ELF-1 (cell line): ENCODE measurements at places on chromosomes 6 and 20.

DNA sequence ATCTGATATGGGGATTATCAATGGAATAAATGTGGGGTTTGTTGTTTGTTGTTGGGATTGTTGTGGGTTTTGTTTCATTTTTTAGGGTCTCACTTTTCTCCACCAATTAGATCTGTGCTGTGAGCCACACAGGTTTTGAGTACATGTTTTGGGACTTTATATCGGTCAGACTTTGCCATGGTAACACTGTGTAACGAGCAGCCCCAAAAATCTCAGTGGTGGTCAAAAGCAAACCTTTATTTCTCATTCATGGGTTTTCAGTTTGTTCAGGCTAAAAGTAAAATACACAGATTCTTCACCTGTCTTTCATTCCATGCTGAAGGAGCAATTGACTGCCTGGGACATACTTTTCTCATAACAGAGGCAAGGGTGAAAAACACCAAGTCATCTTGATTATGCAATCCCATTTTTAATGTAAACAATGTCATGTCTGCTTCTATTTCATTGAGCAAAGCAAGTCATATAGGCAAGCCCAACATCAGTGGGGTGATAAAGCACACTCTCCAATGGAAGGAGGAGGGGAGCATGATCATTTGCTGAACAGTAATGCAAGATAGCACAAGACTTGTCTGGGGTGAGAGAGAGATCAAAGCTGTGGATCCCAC lies 101.1 kb upstream of the PLCB4 start:
- no peak for DNase-seq

- DNase-seq, result no peak
Measured at GRCh38 chr20:25275813-25276532, 28.1 kb downstream of the PYGB start.

DNA sequence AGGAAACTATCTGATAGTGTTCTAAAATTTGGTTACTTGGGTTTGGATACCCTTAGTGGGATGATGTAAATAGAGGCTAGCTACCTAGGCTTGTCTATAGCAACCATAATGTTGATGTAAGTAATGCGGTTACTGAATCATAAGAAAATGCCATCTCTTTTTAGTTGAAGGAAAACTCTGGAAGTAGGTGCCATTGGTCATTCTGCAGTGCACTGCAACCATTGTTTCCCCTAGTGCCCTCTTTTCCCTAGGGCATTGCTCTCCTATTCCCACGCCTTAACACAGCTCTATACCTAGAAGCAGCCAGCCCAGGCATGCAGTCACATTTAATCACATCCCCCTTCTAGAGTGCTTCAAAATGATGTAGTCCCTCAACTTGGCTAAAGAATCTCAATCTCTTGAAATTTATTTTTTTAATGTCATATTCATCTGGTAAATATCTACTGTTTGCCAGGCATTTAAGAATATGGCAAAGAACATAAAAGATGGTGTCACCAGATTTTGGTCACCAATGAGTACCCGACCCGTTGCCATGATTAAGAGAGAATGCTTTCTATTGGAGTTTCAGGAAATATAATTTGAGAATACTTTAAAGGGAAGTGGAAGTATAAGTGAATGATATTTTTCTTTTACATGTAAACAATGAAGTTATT lies 10.4 kb downstream of the LOC128125822 start:
- no peak for DNase-seq

- no peak for DNase-seq
Measured at GRCh38 chr6:88445188-88445965, 279.2 kb upstream of the CNR1 start.

- peak; percentile 40 for DNase-seq
Measured at GRCh38 chr6:149723771-149724417, 6.0 kb upstream of the LATS1 start.

DNA sequence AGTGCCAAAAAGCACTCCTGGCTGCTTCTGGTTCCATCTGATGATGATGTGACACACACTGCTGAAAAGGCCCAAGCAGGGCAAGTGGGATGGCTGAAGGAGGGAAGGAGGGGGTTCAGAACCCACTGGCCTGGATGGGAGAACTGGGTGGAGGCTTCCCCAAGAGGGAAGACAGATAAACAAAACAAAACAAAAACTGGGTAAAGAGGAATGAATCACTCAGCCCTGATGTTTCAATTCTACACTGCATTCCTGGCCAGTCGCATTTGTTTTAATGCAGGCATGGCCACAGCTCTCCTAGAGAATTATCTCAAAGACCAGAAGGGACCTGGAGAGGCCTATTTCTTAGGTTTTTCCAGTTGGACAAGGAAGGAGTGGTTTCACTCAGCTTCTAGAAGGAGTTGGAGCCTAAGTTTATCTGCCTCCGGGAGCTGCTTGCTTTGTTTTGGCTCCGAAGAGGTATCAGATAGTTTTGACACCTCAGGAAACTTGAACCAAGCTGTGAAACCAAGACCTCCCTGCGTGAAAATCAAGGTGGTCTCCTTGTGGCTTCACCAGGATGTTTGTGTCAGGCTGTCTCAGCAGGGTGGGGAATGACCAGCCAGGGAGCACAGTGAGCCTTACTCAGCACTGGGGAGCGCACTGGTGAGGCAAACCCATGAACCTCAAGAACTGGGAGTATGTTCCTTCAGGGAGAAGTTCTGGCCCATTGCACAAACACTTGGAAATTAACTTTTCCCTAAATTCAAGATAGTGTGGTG lies 16.1 kb downstream of the TTPAL start:
- no peak for DNase-seq

GRCh38 chr6:26223650-26224546 lies 136.7 kb downstream of the HFE start:
- DNase-seq, result peak; percentile 89

GRCh38 chr6:4162370-4162769 lies 27.0 kb upstream of the ECI2 start:
- DNase-seq, result no peak

- DNase-seq, result no peak
Measured at GRCh38 chr6:44522871-44523270, 135.4 kb downstream of the CDC5L start.

GRCh38 chr6:6806844-6807518 lies 218.5 kb downstream of the LY86 start:
- no peak for DNase-seq

DNA sequence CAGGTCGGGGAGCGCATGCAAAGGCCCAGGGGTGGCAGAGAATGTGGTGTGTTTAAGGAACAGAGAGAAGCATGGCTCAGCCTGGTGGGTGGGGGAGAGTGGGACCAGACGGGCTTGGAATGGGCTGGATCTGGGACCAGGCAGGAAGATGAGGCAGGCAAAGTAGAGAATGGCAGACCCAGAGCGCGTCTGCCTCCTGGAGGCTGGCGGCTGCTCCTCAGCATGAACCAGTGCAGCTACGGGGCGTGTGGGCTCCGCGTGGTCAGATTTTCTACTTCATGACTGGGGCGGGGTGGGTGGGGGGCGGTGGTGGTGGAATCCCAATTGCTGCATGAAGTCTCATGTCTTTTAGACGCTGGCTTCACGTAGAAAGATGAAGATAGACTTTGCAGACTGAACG lies 135.6 kb downstream of the TFAP2C start:
- peak; percentile 33 for DNase-seq

DNA sequence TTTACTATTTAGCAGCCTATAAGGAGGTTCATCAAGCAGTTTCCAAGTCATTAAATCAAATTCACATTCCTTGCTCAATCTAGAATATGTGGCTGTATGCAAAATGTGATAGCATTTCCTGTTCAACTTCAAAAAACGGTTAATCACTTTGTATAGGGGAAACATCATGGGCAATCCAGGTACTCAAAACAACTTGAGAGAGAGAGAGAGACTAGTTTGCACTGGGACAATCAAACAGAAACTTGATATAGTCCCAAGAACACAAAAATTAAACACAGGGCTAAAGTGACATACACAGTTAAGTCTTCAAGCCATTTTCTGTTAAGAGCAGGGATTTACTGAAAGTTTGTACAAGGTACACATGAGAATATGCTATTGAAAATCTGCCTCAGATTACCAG lies 7.4 kb downstream of the CPNE1 start:
- no peak for DNase-seq

GRCh38 chr6:133779916-133780695 lies 108.8 kb upstream of the TCF21 start:
- DNase-seq, result no peak

- peak; percentile 32 for DNase-seq
Measured at GRCh38 chr6:126033696-126034095, 47.4 kb downstream of the TRMT11 start.

DNA sequence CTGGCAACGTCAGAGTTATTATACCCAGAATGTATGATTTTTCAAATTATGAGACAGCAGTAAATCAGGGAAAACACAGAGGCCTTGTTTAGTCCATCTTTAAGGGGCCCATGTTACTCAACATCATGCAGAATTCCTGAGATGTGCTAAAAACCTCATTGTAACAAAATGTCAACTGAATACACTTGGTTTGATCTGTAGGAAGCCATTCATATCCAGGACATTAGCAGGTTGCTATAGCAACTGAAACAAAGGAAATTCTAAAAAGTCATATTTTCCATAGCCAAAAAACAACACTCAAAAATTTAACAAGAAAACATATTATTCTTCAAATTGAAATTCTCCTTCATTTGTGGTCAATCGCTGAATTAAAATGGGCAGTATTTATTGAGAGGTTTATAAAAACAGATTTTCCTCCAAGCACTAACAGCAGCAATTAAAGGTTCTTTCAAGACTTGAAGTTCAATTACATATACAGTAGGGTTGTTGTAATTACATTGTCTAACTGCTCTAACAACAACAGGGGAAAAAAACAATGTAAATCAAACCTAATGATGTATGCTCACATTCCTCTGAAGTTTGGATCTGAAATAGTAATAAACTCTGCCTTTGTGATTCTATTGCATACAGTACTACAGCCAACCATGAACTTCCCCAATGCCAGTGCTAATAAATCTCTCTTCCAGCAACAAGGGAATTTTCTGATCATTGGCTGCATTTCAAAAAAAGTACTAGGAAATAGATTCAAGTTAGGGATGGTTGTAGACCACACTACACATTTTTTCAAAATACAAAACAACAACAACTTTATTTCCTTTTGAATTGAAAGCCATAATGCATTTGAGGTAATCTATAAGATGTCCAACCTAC lies 34.9 kb downstream of the COL12A1 start:
- no peak for DNase-seq

DNA sequence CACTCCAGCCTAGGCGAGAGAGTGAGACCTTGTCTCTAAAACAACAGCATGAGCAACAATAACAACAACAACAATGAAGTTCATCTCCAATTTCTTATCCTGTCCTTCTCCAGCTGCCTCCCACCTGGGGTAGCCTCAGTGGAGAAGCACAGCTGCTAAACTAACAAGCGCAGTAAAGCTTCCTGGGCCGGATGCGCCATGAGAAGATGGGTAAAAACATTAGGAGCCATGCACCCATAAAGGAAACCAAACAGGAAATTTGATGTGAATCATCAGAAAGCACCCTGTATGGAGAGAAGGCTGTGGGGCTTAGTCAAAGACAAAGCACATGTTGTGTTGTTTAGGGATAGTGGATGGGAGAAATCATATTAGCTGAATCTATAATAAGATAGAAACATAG lies 61.1 kb upstream of the CCN6 start:
- DNase-seq, result no peak

DNA sequence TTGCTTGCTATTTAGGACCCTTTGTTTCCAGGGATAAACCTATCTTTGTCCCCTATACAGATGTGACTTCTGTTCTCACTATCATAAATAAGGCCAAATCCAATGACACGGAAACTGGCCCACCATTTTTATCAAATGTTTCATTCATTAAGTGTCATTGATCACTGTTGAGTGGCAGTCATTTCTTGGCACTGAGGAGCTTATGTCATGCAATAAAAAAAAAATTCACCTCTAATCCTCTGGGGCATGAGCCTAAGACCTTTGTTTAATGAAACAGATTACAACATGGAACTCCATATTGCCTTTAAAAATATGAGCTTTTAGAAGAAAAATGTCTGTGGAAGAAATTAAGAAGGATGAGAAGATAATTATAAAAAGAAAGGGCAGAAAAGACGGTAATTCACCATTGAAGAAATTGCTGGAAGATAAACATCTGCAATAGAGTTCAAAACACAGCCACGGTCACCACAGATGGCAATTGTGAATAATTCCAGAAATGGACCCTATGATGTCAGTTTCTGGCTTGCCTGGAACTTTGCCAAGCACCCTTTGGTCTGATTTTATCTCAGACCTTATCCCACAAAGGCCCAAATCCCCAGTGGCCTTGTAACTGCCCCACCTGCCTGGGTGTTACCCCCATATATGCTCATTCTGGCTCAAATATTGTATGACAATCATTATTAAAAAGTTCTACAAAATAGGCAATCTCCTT lies 91.1 kb downstream of the DST start:
- no peak for DNase-seq

DNA sequence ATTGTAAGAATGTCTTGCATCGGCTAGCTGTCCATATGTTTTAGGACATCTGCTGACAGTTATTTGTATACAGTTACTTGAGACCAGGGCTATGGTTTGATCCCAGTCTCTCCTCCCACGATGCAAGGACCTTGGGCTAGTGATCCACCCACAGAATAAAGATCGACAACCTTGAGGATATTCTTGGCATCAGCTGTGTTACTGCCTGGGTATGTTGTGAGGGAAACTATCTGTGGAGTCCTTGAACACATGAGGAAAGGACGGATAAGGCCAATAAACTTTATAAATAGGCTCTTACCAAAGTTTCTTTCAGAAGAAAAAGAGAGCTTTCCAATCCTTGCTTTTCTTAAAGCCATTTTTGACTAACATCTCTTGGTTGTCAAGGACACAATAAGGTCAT lies 70.8 kb upstream of the HEY2 start:
- DNase-seq, result no peak

DNA sequence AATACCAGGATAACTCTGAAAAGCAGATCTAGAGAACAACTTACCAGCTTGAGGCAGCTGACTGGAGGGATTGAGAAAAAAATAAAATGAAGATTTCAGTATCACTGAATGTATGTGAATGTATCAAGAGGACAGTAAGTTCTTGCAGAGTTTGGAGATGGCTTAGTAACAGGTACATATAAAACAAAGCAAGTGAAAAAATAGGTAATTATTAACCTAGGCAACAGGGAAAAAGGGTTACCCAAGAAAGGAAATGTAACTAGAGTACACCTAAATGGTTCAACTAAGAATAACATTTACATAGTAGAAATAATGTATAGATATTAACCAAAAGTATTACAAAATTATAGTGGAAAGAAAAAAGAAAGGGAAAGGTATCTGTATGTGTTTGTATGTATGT lies 67.3 kb downstream of the NRSN1 start:
- DNase-seq, result no peak

DNA sequence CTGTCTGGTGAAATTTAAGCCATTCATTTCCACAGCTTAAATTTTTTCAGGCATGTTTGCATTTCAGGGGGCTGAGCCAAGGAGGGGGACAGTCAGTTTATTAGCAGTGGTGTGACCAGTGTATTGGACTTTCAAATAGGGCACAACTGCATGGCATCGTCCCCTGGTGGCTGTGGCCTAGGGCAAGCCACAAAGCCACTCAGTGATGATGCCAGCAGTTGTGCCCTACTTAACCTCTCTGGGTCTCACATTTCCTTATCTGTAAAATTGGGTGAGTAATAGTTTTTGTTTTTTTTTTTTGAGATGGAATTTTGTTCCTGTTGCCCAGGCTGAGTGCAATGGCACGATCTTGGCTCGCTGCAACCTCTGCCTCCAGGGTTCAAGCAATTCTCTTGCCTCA lies 48.0 kb downstream of the CDC5L start:
- no peak for DNase-seq
